ENCODE measurements at places on chromosomes 2 and 18. TPM values are rescaled to one million over a fixed set of nuclear protein-coding genes. Genes with fewer than 3 reads are reported as not detected.

The IL1F10 gene
- total RNA-seq: not detected

The MC2R gene
- total RNA-seq: not detected

The ALPP gene
- total RNA-seq: not detected

The SLC35F6 gene
- total RNA-seq: 125 TPM

The ZNF513 gene
- total RNA-seq: 20.1 TPM

The HOXD1 gene
- not detected for total RNA-seq

The GKN2 gene
- total RNA-seq: not detected
